ENCODE measurements at places on chromosomes 3 and 15. TPM values are rescaled to one million over a fixed set of nuclear protein-coding genes. Genes with fewer than 3 reads are reported as not detected.

Gene OIP5
- total RNA-seq: 31.1 TPM

Gene PDE12
- total RNA-seq: 11.9 TPM

Gene IL20RB
- 3.6 TPM for total RNA-seq

Gene TMPRSS7
- not detected for total RNA-seq

Gene SEMA3F
- total RNA-seq: 0.58 TPM

Gene TMEM207
- total RNA-seq: not detected

Gene CHRNA7
- total RNA-seq: 0.09 TPM

GRCh38 chr3:64815789-64816188, 128.0 kb upstream of the ADAMTS9 start:
- H3K27ac ChIP-seq: no peak overlapping the region
- no peaks in the 10 kb centered on the region for H3K27me3 ChIP-seq
- no peak overlapping the region for H3K4me3 ChIP-seq

DNA sequence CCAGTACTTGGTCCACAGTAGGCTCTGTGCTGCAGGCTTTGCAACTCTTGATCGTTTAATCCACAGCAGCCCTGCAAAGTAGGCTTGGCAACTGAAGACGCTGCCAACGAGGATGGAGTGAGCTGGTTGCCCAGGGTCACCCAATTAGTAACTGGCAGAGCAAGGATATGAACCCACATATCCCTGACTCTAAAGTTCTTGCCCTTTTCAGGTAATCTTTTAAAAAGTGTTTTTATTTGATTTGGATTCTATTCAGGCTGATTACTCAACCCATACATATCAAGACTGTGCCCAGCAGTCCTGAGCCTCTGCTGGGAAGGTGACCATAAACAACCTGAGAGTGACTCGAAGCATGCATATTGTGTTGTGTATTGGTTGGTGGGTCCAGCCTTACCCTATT, 50.3 kb downstream of the PSMD6 start:
- DNase-seq: no peak
- no peak overlapping the region for H3K27ac ChIP-seq
- H3K36me3 ChIP-seq: no peaks in the 10 kb centered on the region
- no peaks in the 10 kb centered on the region for H3K27me3 ChIP-seq
- no peak overlapping the region for H3K4me3 ChIP-seq
- H3K4me1 ChIP-seq: peaks cover 48% of the 10 kb centered on the region

- no peak for DNase-seq
- H3K4me1 ChIP-seq: no peaks in the 10 kb centered on the region
- no peaks in the 10 kb centered on the region for H3K27me3 ChIP-seq
- no peak overlapping the region for H3K4me3 ChIP-seq
- no peak overlapping the region for H3K27ac ChIP-seq
Observed at GRCh38 chr3:155321418-155321817, 27.9 kb upstream of the STRIT1 start.

GRCh38 chr3:101665851-101666250, 11.1 kb downstream of the ZBTB11 start:
- no peak overlapping the region for H3K27ac ChIP-seq
- peaks cover 55% of the 10 kb centered on the region for H3K36me3 ChIP-seq
- no peaks in the 10 kb centered on the region for H3K27me3 ChIP-seq
- no peaks in the 10 kb centered on the region for H3K4me1 ChIP-seq

GRCh38 chr15:60255390-60255789, 142.4 kb downstream of the ANXA2 start:
- no peak for DNase-seq
- H3K4me3 ChIP-seq: no peak overlapping the region

GRCh38 chr3:129330409-129330808, 51.7 kb downstream of the HMCES start:
- H3K4me1 ChIP-seq: no peaks in the 10 kb centered on the region
- H3K36me3 ChIP-seq: no peaks in the 10 kb centered on the region
- no peaks in the 10 kb centered on the region for H3K27me3 ChIP-seq
- no peak for DNase-seq

DNA sequence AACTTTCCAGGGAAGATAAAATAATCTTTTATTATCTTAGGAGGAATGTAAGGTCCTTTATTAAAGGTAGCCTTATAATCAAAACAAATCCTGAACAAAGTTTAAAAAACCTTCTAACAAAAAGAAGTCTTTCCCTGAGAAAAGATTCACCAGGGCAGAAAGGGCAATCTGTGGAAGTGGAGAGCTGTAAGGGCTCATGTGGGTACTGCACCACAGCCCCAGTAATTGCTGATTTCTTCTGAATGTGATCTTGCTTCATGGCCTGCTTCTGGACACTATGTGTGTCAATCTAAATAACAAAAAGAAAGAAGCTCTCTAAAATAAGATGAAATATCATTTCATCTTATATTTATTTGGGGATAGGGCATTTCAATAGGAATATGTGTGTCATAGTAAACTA, 1501.6 kb downstream of the OTOL1 start:
- H3K36me3 ChIP-seq: no peaks in the 10 kb centered on the region
- no peak for DNase-seq
- no peak overlapping the region for H3K4me3 ChIP-seq
- no peak overlapping the region for H3K27ac ChIP-seq
- H3K4me1 ChIP-seq: no peaks in the 10 kb centered on the region

DNA sequence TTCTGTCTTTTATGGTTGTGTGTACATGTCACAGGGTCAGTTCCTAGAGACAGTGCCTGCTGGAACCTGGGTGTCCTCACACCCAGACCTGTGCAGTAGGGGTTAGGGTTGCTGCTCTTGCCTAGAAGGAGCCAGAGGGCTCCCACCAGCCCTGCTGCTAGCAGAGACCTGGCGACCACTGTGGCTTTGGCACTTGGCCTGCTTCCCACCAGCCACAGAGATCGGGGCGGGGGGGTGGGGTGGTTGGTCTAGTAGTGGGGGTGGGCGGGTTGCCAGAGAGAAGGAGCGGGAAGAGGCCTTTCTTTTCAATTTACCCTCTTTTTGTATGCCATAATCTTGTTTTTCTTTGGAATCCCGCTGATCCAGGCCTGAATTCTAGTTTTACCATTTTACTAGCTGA, 29.4 kb downstream of the EEFSEC start:
- H3K4me1 ChIP-seq: peaks cover 2% of the 10 kb centered on the region
- no peak overlapping the region for H3K27ac ChIP-seq
- H3K36me3 ChIP-seq: no peaks in the 10 kb centered on the region
- no peaks in the 10 kb centered on the region for H3K27me3 ChIP-seq

DNA sequence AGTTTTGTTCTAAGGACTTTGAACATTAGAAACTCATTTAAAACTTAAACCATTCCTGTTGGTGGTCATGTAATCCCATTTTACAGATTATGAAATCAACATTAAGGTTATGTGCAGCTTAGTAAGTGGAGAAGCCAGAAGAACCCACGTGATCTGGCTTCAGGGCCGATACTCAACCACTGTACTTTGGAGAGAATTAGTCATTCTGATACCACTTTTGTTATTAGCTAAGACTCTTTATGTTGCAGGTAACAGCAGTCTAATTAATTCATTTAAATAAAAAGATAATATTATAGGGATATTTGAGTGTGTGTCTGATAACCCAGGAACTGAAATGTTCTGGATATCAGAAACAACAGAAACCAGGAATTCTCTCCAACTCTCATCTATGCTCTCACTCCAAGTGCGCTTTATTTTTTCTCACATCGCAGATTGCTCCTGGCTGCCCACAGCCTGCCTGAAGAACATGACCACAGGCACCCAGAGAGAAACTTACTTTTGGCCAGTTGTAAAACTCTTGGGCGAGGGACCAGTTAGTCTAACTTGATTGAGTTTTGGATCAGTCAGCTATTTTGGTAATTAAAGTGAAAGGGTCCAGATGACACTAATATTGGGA, 25.2 kb downstream of the UBE2E1 start:
- no peak overlapping the region for H3K4me3 ChIP-seq
- H3K27me3 ChIP-seq: no peaks in the 10 kb centered on the region
- no peak for DNase-seq
- H3K36me3 ChIP-seq: no peaks in the 10 kb centered on the region
- H3K27ac ChIP-seq: no peak overlapping the region

GRCh38 chr15:39411102-39411989, 169.5 kb upstream of the THBS1 start:
- H3K36me3 ChIP-seq: no peaks in the 10 kb centered on the region
- no peak for DNase-seq
- 0 out of 2 replicates have a peak, but pooled peaks cover 4% of the 10 kb centered on the region for H3K4me1 ChIP-seq

GRCh38 chr3:37543666-37544065, 318.0 kb upstream of the CTDSPL start:
- H3K27me3 ChIP-seq: no peaks in the 10 kb centered on the region
- H3K27ac ChIP-seq: no peak overlapping the region
- no peak overlapping the region for H3K4me3 ChIP-seq
- no peaks in the 10 kb centered on the region for H3K36me3 ChIP-seq
- DNase-seq: no peak

DNA sequence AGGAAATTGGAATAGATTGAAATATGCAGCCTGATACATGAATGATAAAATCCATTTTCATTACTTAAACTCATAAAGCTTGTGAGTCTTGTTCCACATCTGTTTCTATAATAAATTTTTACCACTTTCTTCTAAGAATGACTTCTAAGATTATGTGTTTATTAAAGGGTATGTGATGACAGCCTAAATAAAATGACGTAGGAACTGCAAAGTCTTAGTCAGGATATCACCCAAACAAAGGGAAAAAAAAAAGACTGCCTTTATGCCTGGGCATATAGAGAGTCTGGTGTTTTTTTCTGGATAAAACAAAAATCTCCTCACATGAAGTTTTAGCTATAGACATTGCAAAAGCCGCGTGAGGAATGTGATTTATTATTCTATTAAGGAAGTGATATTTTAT, 844.0 kb downstream of the DIPK2A start:
- no peak overlapping the region for H3K4me3 ChIP-seq
- DNase-seq: no peak
- H3K4me1 ChIP-seq: no peaks in the 10 kb centered on the region
- H3K27ac ChIP-seq: no peak overlapping the region
- no peaks in the 10 kb centered on the region for H3K36me3 ChIP-seq

GRCh38 chr3:143121241-143122088, 1.9 kb downstream of the CHST2 start:
- DNase-seq: no peak
- H3K4me1 ChIP-seq: peaks cover 26% of the 10 kb centered on the region
- peak overlapping the region; percentile 54 for H3K4me3 ChIP-seq
- H3K27ac ChIP-seq: no peak overlapping the region
- peaks cover 17% of the 10 kb centered on the region for H3K27me3 ChIP-seq
- peaks cover 3% of the 10 kb centered on the region for H3K36me3 ChIP-seq

Data from SJSA1 (cell line).